ENCODE measurements at places on chromosomes 1 and 21.

GRCh38 chr1:48701445-48701844, 75.2 kb downstream of the BEND5 start:
- DNase-seq, result no peak

- no peak for DNase-seq
Measured at GRCh38 chr1:230407351-230407750, 18.8 kb downstream of the PGBD5 start.

DNA sequence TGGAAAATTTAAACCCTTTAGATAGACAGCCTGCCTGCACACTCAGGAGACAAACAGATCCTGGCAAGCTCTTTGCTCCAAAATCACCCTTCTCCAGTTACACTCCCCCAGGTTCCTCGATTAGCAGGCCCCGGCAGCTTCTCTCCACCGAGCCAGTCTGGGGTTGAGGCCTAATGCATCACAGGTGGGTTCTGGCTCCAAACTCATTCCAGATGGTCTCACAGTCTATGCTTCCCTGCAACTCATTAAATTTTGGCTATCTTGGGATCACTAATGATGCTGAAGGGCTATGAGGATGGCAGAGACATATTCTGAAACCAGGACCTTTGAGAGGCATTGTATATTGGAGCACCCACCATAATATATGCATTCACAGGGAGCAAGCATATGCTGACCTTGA, 559.8 kb upstream of the USP24 start:
- DNase-seq, result no peak

GRCh38 chr1:81540216-81540615, 260.5 kb upstream of the ADGRL2 start:
- no peak for DNase-seq

All from D341Med (cell line).